ENCODE measurements at places on chromosomes 16 and 17.

- no peak for DNase-seq
These were observed 37.7 kb downstream of the TBX4 start for GRCh38 chr17:61489719-61490490.

GRCh38 chr16:19601083-19601976, 45.8 kb downstream of the VPS35L start:
- peak; percentile 26 for DNase-seq

- DNase-seq: peak; percentile 62
These were observed 16.7 kb upstream of the SLC12A3 start for GRCh38 chr16:56848029-56848936.

DNA sequence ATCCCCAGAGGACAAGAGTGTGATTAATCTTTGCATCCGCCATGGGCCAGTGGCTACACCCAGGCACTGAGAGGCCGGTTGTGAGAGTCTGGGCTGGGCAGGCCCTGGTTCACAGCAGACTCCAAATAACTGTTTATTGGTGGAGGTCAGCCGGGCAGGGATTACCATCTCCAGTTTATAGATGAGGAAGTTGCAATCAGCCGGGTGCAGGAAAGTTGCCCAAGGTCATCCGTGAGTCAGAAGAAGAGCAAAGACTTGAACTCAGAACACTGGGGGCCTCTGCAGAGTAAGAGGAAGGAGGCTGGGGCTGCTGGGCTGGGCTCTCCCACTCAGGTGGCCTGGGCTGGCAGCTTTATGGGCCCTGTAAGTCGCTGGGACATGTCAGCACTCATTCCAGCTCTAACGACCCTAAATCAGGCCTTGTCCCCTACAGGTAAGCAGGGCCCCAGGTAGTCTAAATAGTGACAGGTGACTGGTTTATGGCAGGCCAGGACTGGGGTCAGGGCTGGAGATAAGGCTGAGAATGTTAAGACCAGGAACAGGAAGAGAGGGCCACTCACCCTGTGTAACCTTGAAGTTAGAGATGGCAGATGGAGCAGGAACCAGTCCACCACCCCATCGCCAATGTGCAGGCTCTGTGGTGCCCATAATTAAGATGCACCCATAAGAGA, 2.1 kb upstream of the CA4 start:
- DNase-seq: peak; percentile 43

DNA sequence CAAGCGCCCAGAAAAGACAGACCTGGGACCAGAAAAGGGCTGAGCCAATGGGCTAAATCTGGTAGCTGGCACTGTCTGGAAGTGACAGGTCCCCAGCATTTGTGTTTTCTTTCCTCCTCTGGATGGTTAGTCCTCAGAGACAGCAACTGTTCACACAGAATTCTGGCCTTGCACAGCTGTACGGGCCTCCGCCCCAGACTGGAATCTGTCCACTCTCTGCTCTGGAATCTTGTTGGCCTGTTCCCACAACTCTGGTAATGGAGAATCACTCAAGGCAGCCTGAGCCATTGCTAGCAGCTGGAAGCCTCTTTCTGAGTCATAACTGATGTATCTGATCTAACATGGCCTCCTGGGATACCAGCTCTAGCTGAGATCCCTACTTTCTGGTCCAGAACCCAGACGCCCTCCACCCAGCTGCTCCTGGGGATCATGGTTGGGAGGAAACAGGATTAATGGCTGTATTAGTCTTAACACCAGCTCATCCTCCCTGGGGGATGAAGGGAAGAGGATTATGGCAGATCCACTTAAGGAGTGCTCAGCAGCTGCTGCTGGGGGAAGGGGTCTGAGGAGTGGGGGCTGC, 9.1 kb downstream of the ZNF668 start:
- no peak for DNase-seq
